ENCODE measurements at places on chromosomes 3 and 15.

DNA sequence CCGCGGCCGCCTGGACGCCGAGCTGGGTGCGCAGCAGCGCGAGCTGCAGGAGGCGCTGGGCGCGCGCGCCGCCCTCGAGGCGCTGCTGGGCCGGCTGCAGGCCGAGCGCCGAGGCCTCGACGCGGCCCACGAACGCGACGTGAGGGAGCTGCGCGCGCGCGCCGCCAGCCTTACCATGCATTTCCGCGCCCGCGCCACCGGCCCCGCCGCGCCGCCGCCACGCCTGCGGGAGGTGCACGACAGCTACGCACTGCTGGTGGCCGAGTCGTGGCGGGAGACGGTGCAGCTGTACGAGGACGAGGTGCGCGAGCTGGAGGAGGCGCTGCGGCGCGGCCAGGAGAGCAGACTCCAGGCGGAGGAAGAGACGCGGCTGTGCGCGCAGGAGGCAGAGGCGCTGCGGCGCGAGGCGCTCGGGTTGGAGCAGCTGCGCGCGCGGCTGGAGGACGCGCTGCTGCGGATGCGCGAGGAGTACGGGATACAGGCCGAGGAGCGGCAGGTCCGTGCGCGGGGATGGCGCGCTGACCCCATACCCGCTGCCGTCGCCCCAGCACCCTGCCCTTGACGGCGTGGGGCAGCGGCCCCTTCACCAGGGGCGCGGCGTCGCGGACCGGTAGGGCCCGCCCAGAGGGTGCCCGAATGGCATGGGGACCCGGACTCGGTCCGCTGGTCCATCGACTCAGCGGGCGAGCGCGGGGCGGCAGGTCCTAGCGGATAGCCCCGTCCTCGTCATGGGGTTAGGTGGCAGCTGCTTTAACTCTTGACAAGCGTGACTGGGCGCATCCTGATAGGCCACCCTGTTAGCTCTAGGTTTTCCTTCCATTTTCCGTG, 848 bp downstream of the SYNM start:
- DNase-seq: no peak

- DNase-seq: no peak
Observed at GRCh38 chr3:10759495-10759894, 56.5 kb upstream of the SLC6A11 start.

GRCh38 chr3:34053626-34054025, 255.2 kb downstream of the PDCD6IP start:
- no peak for DNase-seq

DNA sequence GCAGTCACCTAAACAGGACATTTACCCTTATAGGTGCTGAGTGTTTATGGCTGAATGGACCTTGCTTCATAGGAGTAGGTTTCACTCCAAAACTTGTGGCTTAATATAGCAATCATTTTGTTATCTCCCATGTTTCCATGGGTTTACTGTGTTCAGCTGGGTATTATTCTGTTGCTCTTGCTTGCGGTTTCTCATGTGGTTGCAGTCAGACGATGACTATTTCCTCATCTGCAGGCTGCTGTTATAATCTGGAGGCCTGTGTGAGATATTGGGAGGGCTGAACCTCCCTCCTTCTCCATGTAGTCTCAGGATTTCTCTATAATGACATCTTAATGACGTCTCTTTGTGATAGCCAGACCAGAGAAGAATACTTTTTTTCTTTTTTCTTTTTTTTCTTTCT, 98.1 kb downstream of the ZPLD1 start:
- DNase-seq: no peak

- no peak for DNase-seq
Observed at GRCh38 chr3:171387062-171387461, 73.1 kb downstream of the TNIK start.

DNA sequence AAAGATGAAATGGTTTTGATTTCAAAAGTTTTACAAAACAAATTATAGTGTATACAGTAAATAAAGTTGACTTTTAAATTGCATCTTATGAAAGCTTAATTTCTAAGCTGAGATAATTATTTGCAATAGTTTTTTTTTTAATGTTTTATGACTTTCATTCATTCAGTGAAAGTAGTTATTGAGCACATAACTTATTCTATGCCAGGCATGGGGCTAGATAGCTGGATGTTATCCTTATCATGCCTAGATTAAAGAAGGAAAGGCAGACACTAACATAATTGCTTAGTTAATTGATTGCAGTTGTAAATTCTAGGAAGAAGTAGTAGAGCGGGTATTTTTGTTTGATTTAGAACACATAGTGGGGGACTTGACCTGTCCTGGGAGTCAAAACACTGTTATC, 92.4 kb downstream of the FNDC3B start:
- no peak for DNase-seq

DNA sequence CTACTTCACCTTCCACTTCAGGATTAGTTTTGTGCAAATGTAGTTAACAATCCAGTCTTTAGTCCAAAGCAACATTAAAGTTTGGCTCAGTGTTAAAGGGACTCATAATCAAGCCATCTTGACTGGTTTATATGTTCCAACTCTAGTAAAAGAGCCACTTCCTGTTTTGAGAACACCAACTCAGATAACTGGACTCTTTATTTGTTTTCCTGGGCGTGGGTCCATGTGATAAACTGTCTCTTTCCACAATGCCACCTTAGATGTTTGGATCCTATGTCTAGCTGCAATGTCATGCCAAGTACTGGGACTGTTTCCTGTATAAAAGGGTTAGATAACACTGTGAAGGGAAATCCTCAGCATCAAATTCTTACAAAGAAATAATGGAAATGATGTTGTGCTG, 545.0 kb downstream of the PYDC2 start:
- DNase-seq: no peak

DNA sequence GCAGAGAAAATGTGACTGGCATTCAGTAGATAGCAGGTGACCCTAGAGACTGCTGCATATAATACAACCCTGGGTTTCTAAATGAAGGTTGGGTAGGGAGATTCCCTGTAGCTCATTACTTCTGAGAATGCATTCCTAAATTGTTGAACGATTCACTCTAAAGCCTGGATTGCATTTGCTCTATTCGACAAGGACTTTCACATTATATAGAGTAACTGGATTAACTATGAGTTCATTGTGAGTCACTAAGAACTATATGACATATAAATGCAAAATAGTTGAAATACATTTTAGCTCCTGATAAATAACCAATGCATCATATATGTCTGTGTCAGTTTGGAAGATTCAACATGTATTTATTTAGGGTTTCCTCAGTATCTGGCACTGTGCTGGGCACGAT, 294.7 kb upstream of the CCDC54 start:
- no peak for DNase-seq

- no peak for DNase-seq
Observed at GRCh38 chr3:124064050-124064449, 72.1 kb upstream of the ROPN1 start.

- no peak for DNase-seq
Observed at GRCh38 chr3:123015596-123015995, 12.0 kb downstream of the SEMA5B start.

- DNase-seq: no peak
Observed at GRCh38 chr3:152094406-152094805, 174.3 kb upstream of the MBNL1 start.

DNA sequence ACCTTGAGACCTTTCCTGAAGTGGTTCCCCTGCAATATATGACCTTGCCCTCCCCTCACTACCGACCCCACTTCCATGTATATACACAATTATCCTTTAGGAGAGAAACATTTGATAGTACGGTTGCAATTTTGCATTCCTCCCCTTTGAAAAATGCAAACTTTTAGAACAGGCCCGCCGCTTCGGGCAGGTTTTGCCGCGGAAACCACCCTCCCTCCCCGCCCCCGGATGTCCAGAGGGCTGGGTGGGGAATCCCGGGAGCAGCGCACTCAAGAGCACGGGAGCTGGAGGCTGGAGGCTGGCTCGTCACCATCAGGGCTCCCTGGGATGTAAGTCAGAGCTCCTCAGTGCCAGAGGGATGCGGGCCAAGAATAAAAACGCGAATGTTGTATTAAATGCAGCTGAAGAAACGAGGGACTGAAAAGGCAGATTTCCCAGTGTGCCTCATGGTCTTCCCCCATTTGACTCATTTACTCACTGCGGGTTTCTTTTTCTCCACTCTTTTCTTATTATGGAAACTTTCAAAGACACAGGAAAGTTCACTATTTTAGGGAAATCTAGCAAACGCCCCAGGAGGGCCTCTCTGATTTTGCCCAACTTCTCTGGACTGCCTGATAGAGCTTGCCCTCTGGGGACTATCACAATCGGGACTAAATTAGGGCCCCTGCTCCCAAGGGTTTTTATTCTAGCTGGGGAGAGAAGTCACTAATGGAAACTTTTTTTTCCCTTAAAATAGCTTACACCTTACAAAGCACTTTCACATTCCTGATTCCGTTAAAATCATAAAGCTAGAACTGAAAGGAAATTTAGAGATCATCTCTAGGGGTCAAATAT, 2.9 kb upstream of the USP3 start:
- DNase-seq: no peak

GRCh38 chr3:156975721-156976120, 149.6 kb downstream of the LEKR1 start:
- DNase-seq: no peak

- no peak for DNase-seq
Observed at GRCh38 chr3:111047812-111048435, 23.7 kb upstream of the NECTIN3 start.

DNA sequence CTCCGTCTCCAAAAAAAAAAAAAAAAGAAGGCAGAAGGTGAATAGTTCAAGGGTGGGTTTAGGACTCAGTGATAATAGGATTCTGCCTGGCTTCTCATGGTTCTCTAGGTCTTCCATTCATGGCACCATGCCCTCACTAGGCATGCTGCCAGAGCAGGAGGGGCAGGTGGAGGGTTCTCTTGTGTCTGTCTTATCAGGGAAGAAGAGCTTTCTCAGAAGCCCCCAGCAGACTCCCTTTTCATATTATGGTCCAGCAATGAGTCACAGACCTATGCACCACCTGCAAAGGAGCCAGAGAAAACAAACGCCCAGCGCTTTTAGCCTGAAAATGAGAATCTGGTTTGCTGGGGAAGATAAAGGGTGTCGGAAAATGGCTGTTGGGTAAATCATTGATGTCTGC, 3.0 kb downstream of the CCR2 start:
- no peak for DNase-seq

DNA sequence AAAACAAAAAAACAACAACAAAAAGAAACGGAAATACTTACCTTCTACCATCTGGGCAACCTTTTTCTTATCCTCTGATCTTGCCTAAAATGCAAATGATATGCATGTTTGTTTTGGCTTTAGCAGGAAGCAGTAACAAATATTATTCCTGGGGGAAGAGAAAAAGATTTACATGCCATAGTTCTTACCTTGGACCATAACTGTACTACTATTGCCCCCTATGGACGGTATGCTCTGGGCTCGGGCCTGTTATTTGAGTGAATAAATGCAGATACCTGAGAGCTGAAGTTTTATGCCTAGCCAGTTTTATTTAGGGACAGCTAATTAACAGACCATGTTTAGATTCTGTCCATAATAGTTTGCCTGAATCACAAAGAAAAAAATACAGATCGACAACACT, 12.6 kb upstream of the STARD5 start:
- DNase-seq: no peak

DNA sequence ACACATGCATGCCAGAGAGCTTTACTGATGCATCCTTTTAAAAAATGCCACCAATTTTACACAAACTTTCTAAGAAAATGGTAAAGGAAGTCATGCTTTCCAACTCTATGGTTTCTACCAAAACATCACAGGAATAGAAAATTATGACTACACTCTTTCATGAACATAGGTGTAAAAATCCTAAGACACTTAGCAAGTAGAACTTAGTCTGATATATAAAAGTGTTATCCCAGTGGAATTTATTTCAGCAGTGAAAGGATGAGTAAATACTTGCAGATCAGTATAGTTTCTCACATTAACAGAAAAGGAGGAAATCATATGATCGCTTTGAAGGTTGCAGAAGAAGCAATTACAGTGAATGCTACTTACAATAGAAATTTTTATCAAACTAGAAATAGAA, 43.4 kb downstream of the MCTP2 start:
- no peak for DNase-seq

GRCh38 chr3:180332608-180333007, 269.4 kb upstream of the TTC14 start:
- no peak for DNase-seq

- no peak for DNase-seq
Observed at GRCh38 chr3:111947231-111947630, 31.6 kb upstream of the ABHD10 start.

DNA sequence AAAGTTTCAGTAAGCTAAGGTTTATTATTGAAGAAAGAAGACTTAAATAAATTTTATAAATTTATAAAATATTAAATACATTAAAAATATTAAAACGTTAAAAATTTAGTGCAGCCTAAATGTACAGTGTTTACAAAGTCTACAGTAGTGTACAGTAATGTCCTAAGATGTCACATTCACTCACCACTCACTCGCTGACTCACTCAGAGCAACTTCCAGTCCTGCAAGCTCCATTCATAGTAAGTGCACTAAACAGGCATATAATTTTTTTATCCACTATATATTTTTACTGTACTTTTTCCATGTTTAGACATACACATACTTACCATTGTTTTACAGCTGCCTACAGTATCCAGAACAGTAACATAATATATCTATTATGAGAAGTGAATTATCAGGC, 51.5 kb downstream of the TJP1 start:
- DNase-seq: no peak

GRCh38 chr3:195763076-195763830, 42.5 kb downstream of the MUC20 start:
- DNase-seq: no peak

GRCh38 chr15:65071381-65071811, 3.6 kb upstream of the RASL12 start:
- DNase-seq: no peak

DNA sequence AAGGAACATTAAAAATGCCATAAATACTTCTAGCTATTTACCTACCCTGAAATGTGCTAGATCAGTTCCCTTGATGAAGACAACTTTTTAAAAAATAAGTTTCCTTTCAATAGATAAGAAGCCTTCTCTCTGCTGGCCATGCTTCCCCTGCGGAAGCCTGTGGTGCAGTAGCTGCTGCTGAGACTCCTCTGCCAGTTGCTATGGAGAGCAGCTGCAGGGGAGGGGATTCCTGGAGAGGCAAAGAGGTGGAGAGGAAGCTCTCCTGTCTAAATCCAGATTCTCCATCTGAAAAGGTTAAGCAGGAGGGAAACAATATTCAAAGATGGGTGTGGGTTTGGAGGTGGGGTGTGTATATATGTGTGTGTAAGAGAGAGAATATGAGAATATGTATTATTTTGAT, 69.8 kb upstream of the BFSP2 start:
- DNase-seq: no peak

- DNase-seq: no peak
Observed at GRCh38 chr3:42195879-42196330, 70.1 kb downstream of the CCK start.

DNA sequence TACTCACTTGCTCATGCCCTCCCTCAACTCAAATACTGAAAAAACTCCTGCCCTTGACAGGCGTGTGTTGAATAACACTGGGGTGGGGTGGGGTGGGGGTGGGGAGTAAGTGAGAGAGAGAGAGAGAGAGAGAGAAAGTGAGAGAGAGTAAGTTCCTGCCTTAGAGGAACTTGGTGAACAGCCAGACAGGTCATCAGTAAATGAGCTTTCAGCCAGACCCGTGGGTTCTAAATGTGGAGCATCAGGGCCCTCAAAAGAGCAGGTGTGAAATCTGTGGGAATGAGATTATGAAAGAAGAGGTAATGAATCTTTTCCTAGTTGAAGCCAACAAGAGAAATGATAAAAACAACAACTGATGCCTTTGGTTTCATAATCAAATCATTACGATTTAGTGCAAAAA, 134.4 kb upstream of the FAM3D start:
- DNase-seq: no peak

Data from stimulated activated CD4-positive, alpha-beta T cell treated with anti-CD3 and anti-CD28 coated beads, TNF-alpha, amount 100 ng/mL, for 1 hour (primary cell).